LHCN-M2 (cell line): ENCODE measurements at places on chromosomes 13 and 19. TPM values are rescaled to one million over a fixed set of nuclear protein-coding genes. Genes with fewer than 3 reads are reported as not detected.

TMEM86B gene
- total RNA-seq: 0.98 and 1.5 TPM in 2 replicates

CEACAM19 gene
- total RNA-seq: 0.06 and 0.13 TPM in 2 replicates

CACNG6 gene
- total RNA-seq: 0.17 TPM in 1 of 2 replicates, not detected in the other

CDX2 gene
- not detected in 2 replicates for total RNA-seq

KLF1 gene
- not detected in 2 replicates for total RNA-seq

TOMM40 gene
- 154 and 190 TPM in 2 replicates for total RNA-seq

- DNase-seq: peak; percentile 2
Observed at GRCh38 chr13:32381539-32381938, 46.4 kb downstream of the N4BP2L1 start.

GRCh38 chr19:33905937-33906577, 109.4 kb downstream of the KCTD15 start:
- DNase-seq: no peak

DNA sequence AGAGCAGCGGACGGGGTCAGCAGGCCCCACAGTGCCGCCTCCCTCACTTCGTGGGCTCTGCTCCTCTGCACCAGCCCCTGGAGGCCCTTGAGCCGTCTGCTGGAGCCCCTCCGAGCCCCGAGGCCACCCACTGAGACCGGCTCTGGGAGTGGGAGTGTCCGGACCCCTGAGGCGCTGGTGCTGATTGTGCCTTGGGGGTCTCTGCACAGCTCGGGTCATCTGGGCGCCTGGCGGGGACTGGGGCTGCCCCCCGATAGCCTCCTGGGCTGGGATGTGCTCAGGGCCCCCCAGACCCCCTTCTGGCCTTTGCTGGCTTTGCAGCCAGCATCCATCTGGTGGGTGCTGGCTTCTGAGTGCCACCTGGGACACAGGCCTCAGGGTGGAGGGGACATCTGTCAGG, 15.4 kb downstream of the CBARP start:
- no peak for DNase-seq

DNA sequence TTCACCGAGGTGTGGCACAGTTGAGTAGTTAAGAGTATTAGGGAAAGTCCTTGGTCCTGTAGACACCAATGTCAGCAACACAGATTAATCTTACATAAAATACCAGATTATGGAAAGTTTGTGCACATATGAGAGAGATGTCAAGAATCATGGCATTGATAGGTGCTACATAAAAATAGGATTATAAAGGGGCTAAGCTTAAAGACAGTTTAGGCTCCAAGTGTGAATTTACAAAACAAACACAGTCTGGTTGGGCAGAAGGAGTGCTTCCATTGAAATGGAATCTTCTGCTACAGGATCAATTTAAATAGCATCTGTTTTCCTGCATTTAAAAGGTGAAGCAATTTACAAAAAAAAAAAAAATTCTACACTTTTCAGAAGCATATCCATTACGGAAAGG, 292.9 kb downstream of the DNAJC15 start:
- no peak for DNase-seq

DNA sequence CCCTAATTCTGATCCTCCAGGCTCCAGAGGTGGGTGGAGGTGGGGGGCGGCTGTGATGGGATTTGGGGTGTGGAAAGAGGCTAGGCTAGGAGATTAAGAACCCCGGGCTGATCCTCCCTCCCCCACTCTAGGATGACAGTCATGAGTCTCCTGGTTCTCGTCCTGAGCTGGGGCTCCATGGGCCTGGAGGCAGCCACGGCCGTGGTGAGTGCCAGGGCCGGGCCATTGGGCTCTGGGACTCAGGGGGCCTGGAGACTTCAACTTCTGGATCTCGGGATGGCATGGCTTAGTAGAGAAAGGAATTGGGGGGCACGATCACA, 13.9 kb downstream of the TTYH1 start:
- no peak for DNase-seq

DNA sequence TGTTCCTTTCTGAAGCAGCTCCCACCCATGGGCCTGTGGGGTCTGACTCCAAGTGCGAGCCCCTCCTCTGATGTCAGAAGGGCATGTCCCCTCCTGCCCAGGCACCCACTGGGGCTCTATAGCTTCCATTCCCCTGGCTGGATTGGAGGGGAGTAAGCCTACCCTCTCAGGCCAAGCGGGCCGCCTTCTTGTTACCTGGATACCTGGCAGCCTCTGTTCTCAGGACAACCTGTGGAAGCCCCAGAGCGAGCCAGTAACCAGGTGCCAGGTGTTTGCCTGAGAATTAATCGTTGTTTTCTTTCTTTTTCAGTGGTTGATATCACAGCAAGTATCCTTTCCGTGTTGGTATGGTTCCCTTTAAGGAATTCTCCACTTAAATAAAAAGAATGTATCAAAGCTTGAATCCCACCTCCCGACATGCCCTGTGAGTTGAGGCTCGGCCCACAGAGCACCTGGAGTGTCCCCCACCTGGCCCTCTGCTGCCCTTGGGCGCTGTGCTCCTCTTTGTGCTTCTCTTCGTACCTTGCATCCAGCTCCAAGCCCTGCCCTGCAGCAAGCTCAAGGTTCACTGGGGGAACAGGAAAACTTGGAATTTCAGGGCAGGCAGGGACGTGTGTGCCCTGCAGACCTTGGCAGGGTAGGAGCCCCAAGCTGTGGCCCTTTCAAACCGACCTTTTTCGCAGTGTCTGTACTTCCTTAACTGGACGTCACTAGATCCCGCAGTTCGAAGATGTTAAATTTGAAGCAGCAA, 15.0 kb downstream of the MAU2 start:
- DNase-seq: no peak

GRCh38 chr13:99507986-99508385, 6.7 kb downstream of the TM9SF2 start:
- no peak for DNase-seq

DNA sequence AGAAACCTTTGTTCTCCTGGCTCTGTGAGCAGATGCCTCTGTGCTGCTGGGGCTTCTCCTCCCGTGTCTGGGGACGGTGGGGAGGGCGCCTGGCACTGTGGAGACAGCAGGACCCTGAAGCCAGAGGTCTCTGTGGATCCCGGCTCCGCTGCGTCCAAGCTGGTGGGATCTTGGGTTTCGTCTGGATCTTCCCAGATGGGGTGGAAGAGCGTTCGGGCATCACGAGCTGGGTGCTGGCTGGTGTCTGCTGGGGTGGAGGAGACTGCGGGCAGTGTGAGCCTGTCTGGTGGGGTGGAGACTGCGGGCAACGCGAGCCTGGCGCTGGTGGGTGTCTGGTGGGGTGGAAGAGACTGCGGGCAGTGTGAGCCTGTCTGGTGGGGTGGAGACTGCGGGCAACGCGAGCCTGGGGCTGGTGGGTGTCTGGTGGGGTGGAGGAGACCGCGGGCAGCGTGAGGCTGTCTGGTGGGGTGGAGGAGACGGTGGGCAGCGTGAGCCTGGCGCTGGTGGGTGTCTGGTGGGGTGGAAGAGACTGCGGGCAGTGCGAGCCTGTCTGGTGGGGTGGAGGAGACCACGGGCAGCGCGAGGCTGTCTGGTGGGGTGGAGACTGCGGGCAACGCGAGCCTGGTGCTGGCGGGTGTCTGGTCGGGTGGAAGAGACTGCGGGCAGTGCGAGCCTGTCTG, 5.6 kb downstream of the TEX29 start:
- DNase-seq: no peak

GRCh38 chr19:33187183-33187540, 7.0 kb upstream of the LRP3 start:
- no peak for DNase-seq

- DNase-seq: peak; percentile 66
Observed at GRCh38 chr19:50486823-50487515, 10.3 kb upstream of the GARIN5A start.

DNA sequence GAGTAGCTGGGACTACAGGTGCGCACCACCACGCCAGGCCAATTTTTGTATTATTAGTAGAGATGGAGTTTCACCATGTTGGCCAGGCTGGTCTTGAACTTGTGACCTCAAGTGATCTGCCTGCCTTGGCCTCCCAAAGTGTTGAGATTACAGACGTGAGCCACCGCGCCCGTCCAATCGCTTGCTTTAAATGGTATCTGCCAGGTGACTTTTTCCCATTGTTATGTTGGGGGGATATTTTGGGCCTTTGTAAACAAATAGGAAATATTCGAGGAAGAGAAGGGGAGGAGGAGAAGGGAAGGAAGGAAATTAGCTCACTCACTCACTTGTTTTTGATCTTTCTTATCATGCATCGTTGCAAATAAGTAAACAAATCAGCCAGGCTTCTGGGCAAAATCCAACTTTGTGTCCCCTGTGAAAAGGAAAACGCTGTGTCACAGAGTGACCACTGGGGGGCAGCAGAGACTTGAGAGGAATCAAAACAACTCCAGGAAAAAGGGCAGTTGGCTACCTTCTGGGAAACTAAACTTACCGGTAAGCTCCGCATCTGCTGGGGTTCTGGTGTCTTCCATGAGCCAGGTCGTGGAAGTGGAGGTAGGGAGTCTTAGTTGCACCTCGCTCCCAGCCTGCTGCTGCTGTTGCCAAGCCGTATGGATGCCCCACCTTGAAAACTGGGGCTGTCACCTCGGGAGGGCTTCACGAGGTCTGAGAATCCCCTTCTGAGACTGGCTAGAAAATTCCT, 9.3 kb upstream of the RANBP3 start:
- peak; percentile 57 for DNase-seq

GRCh38 chr13:35208587-35208986, 266.5 kb downstream of the NBEA start:
- DNase-seq: no peak

GRCh38 chr13:113118261-113119021, 4.2 kb upstream of the F10 start:
- DNase-seq: no peak

GRCh38 chr13:51797664-51798488, 6.1 kb downstream of the DHRS12 start:
- peak; percentile 43 for DNase-seq

GRCh38 chr19:2627855-2628254, 74.6 kb downstream of the GNG7 start:
- DNase-seq: peak; percentile 51

GRCh38 chr13:54347531-54347930, 1318.9 kb downstream of the OLFM4 start:
- DNase-seq: no peak

GRCh38 chr13:77339408-77339807, 12.5 kb upstream of the MYCBP2 start:
- DNase-seq: no peak

DNA sequence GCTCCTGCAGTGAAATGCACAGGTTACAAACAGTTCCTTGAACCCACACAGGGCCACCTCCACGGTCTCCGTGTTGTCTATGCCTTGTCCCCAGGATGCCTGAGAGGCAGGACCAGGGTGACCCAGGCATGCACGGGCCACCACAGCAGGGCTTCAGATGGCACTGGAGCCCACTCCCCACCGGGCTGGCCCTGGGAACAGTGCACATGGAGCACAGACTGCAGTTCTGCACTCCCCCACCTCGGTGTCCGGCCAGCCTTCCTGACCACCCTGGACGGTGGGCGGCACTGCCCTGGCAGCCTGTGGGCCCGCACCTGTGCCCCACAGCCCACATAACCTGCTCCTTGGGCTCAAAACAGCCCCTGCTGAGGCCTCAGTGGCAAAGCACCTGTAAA, 14.3 kb upstream of the SLC35E1 start:
- no peak for DNase-seq

DNA sequence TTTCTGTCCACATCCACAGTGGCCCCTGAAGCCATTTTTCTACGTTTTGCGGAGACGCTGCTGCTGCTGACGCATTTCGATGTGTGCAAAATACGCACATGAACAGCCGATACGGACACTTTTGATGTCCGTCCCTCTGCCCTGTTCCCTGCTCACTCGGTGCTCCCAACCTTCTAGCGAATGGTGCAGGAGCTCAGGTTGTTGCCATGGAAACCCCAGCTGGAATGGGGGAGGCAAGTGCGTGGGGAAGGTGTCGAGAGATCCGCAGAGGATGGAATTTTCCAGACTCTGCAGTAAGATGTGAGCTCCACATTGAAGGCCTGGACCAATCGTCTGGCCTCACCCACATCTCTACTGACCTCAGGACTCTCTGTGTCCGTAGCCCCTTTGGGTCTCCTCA, 109.2 kb upstream of the USP29 start:
- no peak for DNase-seq

DNA sequence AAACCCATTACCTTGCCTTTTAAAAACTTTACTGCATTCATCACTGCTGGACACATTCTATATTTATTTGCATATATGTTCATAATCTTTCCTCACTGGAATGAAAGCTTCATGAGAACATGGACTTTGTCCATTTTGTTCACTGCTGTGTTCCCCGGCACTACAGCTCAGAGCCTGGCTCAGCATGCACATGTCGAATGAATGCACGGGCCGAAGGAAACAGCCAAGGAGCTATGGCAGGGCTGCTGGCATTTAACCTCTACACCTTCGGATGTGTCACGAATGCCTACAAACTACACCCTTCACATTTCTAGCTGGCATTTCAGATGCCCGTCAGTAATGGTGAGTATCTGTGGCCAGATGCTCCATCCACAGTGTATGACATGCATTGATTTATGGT, 7.6 kb downstream of the MTIF3 start:
- no peak for DNase-seq

GRCh38 chr19:57803265-57803593, 11.5 kb downstream of the ZNF552 start:
- DNase-seq: no peak

DNA sequence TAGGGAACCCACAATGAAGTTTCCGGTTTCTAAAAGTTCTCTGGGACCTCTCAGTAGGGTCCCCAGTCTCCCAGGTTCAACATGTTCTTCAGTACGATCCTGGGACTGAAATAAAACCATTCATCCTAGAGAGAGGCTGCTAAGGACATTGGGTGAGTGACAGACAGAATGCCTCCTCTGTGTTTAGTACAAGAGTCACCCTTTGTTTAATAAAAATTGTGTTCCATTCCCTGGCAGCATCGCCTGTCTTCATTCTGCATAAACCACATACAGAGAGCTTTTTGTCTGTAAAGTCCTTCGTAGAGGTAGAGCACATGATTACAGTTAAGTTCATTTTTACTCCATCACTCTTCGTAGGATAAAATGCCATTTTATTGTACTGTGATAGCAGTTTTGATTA, 95.3 kb upstream of the GPR12 start:
- DNase-seq: no peak

- peak; percentile 78 for DNase-seq
Observed at GRCh38 chr19:46080561-46080960, 39.8 kb upstream of the IGFL4 start.
